ENCODE measurements at places on chromosomes 7 and 10.
A peak's percentile ranks its signal among the peaks of the same experiment; 100 is the strongest.

DNA sequence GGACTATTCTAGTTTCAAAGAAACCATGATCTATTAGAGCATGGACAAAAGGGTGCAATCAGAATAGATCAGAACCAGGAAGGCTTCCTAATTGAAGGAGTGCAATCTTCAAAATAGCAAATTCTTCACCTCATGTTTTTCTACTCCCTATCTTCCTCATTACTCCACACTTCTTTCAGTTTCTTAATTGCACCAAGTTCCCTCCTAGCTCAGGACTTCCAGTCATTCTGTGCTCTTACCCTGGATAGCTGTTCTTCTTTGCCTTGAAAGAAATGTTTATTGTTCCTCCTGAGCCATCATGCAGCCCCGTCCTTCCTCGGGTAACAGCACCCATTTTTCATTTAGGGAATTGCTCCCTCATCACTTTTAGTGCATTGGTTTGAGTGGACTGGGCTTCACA, 23.1 kb downstream of the TRPV5 start:
- no peak for DNase-seq

- no peak for DNase-seq
These were observed 101.5 kb downstream of the JCAD start for GRCh38 chr10:29957907-29958331.

DNA sequence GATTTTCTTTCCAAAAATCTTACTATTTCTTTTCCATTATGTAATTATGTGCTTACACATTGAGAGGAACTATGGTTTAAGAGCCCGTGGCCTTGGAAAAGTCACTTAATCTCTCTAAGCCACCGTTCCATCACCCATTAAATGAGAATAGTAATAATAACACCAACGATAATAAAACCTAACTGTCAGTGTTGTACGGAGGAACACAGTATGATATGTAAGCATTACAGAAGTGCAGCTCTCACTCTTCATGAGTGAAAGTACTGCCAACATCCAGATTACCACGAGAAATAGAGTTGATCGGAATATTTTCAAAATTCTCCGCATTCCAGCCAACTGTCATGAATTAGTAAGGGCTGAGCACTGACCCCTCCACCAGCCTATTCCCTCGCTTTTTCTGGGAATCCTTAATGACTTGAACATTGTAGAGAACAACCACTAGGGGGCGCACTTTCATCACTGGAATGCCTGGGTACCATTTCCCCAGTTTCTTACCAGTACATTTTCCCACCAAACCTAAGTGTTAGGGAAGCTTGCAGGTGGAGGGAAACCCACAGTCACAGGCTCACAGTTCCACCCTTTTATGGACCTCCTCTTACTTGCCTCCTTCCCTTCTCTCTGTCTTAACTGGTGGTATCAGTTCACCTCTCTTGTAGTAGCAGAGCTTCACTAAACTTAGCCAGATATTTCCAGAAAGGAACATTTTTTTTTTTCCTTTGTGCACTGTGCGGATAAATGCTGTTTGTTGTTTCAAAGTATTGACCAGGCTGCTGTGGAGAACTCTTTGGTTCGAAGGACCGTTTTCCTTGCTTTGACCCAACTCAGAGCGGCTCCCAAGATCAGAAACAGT, 27.8 kb downstream of the NKX2-3 start:
- DNase-seq: peak; percentile 48

DNA sequence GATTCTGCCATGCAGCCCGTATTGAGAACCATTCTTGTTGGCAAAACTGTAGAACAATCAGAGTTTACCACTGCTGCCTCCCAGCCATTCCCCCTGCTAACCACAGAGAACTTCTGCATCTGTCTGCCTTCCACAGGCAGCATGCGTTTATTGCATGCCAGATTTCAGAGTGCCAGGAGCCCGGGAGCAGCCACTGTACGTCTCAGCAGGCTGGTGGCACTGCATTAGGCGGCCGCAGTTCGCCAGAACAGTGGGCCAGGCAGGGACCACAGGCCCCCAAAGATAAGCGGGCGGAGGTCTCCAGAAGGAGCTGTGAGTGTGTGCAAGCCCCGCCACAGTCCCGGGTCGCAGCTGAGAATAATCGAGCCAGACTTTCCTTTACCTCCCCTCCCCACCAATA, 31.8 kb downstream of the ZNF467 start:
- peak; percentile 46 for DNase-seq

DNA sequence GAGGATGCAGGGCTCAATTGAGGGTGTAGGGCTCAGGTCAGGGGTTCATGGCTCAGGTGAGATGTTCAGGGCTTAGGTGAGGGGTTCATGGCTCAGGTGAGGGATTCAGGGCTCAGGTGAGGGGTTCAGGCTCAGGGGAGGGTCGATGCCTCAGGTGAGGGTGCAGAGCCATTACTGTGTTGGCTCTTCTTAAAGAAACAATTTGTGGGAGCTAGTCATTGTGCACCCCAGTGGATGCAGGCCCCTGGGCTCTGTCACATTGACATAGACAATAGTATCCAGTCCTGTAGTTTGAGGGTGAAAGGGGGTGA, 86.7 kb downstream of the ADCY1 start:
- no peak for DNase-seq

- peak; percentile 44 for DNase-seq
These were observed 56.9 kb downstream of the NEUROG3 start for GRCh38 chr10:69516316-69516715.

- no peak for DNase-seq
These were observed 461.6 kb upstream of the DPP6 start for GRCh38 chr7:153590571-153590970.

DNA sequence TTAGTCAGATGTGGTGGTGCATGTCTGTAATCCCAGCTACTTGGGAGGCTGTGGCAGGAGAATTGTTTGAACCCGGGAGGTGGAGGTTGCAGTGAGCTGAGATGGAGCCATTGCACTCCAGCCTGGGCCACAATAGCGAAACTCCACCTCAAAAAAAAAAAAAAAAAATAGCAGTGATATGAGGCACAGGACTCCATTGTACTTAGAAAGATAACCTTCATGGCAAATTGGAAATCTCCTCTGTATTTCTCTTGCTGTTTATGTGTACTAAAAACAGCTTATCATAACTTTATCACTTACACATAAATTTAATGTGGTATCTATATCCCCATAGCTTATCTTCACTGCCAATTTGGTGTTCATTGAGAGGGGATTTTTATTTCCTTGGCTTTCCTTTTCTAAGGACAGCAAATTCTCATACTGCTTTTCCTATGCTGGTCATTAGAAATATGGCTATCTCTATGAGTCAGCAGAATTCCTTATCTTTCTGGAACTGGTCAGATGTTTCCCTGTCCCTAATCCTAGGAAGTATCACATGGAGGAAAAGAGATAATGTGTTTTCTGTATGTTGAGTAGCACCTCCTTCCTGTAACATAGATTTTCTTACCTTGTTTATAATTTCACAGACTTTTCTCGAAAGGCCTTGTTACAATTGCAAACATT, 40.6 kb upstream of the ZEB1 start:
- DNase-seq: no peak

DNA sequence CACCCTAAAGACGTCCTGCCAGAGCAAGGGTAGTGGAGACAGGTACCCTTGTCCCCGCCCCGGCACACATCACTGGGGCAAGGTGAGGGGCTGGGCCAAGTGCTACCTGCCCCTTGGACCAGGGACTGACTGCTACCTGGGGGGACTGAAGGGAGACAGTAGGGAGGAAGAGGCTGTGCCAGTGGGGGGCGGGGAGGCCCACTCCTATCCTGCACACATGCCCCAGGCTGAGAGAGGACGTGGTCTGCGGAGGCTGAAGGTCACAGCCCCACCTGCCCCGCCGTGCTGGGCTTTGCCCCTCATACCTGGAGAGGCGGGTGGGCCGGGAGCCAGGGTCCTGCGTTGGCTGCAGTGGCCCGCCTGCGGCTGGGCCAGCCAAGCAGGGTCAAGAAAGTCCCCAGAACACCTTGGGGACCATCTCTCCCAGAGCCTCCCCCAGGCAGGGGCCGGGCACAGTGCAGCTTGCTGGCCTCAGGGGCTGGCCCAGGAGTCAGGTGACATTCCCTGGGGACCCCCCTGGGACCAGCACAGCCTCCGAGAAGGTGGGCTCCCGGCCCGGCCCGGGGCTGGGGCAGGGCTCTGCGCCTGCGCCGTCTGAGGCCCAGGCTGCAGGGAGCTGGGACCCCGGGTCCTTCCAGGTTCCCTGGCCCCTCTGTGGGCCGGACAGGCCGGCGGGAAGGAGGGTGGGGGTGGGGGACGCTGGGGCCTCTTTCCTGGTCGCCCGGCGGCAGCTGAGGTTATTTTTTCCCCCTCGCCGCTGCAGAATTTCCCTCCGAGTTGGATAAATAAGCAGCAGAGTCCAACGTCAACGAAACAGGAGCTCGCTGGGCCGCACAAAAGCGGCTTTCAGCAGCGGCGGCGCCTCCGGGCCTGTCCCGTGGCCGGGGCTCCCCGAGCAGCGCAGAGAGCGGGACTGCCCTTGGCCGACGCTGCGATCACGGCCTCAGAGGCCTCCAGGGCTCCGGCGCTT, 9.8 kb upstream of the FZD9 start:
- no peak for DNase-seq

DNA sequence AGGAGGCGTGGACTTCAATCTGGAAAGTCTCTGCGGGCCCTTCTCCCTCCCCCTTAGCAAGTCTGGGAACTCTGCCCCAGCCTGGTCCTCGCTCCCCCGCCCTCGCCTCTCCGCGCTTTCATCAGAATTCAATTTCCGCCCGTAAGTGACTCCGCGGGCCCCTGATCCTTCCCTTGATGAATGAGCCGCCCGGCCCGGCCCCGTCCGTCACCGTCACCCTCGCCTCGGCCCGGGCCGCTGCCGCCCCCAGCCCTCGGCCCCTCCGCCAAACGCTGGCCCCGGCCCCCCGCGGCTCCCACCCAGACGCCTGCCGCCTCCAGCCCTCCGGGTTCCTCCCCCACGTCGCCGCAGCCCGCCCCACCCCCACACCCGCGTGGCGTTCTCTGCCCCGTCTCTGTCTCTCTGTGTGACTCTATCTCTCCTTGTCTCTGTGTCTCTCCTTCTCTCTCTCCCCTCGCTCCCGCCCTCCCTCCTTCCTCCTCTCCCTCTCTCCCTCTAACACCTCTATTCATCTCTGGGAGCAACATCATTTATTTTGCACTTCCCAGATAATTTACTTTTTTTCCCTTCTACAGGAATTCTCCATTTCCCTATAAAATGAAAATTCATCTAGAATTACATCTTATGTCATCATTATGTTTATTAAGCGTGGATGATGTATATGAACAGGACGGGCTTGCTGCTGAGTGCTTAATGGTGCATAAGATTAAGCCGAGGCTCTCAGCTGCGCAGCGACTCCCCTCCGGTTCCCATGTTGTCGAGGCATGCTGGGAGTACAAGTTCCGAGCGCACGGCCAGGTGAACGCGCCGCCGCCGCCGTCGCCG, 91.2 kb upstream of the PAX2 start:
- DNase-seq: no peak

DNA sequence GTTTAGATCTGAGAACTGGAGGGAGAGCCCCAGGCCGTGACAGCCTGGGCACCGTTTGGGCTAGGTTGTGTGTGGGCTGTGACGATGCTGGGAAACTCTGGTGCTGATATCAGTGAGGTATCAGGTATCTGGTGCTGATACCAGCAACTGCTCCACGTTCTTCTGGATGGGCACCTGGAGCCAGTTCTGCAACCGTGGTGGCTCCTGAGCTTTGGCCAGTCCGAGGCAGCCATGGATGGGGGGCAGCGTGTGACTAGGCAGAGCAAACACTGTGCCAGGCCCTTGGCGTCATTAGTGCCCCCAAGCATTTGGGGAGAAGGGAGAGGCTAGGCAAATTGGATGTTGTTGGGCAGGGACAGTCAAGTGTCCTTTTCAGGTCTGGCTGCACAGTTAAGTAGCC, 57.9 kb downstream of the ZNF467 start:
- no peak for DNase-seq

DNA sequence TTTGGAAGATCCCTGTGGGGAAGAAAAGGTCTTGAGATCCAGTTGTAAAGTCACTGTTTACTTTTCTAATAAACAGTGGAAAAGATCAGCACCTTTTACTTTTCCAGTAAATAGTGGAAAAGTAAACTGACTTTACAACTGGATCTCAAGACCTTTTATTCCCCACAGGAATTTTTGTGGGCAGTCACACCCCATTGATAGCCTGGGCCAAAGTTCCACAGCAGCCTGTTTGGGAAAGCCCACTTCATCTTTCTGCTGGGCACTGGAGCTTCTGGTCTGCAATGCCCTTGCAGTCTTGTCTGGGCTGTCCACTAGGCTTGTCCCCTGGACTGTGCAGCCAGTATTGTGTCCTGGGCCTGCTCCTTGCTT, 50.2 kb downstream of the ADCY1 start:
- DNase-seq: no peak

DNA sequence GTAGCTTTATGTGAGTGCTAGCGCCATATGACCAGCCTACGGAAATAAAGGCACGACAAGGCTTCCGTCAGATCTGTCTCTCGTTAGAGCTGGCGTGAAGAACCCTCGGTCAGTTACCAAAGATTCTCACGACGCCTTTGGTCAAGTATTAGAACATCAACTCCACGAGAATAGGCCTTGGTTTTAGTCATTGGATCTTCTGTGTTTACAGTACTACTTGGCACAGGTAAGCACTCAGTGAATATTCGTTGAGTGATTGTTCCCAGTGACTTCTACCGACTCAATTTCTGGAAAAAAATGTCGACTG, 316 bp downstream of the RBM48 start:
- no peak for DNase-seq

- DNase-seq: no peak
These were observed 17.6 kb upstream of the LAMB1 start for GRCh38 chr7:108020585-108020984.

GRCh38 chr10:130790339-130790738, 521.2 kb downstream of the TCERG1L start:
- DNase-seq: no peak

DNA sequence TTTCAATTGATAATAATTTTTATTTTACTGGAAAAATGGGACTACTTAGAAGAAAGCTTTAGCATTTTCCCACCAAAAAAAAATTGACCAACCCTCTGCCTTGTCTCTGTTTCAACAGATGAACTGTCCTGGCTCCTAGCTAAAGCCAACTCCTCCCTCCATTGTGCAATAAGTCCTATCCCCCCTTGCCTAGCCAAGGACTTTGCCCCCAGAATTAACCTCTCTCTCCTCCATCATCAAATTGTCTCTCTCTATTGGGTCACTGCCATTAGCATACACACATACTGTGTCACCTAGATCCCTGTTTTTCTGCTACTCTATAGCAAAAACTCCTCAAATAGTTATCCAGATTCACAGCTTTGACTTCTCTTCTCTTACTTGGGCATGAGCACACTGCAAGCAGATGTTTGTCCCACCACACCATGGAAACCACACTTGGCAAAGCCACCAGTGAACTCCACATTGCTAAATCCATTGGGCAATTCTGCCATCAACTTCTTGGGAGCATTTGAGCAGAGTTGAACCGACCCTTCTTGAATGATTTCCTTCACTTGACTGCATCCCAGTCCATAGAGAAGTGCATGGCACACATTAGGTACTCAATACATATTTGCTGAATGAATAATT, 91.4 kb upstream of the NEBL start:
- DNase-seq: no peak

- no peak for DNase-seq
These were observed 29.9 kb upstream of the IFRD1 start for GRCh38 chr7:112420236-112420861.
